NCI-H446 (cell line): ENCODE measurements at places on chromosomes 5 and 9.

- peak; percentile 49 for DNase-seq
These were observed 30.6 kb downstream of the CPLX2 start for GRCh38 chr5:175902026-175902425.

- DNase-seq = peak; percentile 1
These were observed 21.3 kb downstream of the TRMO start for GRCh38 chr9:97900738-97901565.

- no peak for DNase-seq
These were observed 43.3 kb downstream of the CREBRF start for GRCh38 chr5:173099461-173099860.

DNA sequence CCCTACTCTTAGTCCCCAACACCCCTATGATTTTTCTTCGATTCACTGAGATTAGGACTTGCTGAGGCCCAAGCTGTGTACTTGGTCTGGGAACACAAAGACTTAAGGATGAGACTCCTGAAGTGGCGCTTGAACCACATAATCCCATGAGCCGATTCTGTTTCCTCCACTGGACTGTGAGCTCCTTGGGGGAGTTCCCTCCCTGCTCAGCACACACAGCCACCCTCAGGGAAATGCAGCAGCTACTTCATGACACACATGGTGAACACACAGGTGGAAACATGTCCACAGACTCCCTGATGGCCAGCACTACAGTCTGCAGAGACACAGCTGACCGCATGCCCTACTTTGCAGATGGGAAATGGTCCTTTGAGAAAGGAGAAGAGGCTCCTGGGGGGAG lies 101.1 kb downstream of the C5orf15 start:
- no peak for DNase-seq

GRCh38 chr9:109050444-109050843 lies 37.1 kb upstream of the CTNNAL1 start:
- no peak for DNase-seq

GRCh38 chr9:120857481-120857880 lies 14.8 kb upstream of the PSMD5 start:
- no peak for DNase-seq

GRCh38 chr9:114276908-114277821 lies 45.7 kb upstream of the ORM1 start:
- no peak for DNase-seq

DNA sequence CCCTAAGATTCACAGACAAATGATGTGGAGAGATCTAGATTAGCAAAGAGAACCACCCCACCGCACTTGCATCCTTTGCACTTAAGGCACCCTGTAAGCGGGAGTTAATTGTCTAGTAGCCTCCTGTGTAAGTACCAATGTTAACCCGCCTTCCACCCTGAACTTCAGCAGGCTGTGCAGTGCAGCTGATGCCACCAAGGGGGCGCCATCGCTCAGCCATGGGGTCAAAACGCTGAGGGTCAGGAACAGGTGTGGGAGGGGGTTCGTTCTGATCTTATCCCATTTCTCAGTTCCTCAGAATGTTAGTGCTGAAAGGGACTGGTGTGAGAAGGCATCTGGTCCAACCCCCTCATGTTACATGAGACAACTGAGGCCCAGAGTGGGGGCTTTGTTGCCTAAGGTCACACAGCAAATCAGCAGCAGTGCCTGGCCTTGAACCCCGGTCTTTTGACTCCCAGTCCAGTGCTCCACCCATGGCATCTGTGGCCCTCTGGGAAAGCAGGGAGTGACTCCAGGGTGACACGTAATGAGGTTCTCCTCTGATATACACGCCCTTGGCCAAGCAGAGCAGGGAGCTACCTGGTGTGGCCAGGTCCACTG lies 57.3 kb downstream of the CYFIP2 start:
- DNase-seq = no peak

DNA sequence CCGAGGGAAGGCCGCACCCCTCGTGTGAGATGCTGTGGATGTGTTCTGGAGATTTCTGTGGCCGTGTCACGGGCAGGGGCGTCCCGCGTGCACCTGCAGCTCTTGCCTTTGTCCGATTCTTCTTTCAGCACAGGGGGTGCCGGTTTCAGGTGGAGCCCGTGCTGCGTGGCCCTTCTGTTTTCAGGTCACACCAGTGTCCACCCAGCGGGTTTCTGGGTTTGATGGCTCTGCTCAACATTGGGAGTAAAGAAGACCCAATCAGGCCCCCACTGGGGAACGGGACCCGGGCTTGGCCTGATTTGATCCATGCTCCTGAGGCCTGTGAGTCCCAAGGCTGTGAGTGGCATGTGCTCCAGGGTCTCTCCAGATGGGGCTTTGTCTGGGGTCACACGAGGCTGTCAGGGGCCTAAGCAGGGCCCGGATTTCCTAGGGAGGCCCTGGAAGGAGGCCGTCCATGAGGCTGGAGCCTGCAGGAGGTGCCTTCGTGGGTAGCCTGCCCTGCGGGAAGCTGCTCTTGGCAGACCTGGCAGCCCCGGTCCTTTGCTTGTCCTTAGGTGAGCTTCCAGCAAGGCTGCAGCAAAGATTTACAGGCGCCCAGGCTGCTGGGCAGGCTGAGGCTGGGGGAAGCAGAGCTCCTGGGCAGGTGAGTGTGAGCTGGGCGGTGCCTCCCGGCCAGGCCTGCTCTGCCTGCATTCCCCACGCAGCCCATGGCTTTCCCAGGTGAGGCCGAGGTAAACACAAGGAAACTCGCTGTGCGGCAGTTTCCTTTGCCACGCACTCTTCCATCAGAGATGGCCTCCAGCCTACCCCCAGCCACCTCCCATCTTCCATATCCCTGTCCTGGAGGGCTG lies 12.8 kb downstream of the MRPL36 start:
- no peak for DNase-seq

- no peak for DNase-seq
These were observed 40.5 kb upstream of the TMC1 start for GRCh38 chr9:72480921-72481320.

- no peak for DNase-seq
These were observed 161.5 kb upstream of the DMAC1 start for GRCh38 chr9:7961076-7961475.

- no peak for DNase-seq
These were observed 47.0 kb upstream of the SELENOP start for GRCh38 chr5:42858687-42859086.

DNA sequence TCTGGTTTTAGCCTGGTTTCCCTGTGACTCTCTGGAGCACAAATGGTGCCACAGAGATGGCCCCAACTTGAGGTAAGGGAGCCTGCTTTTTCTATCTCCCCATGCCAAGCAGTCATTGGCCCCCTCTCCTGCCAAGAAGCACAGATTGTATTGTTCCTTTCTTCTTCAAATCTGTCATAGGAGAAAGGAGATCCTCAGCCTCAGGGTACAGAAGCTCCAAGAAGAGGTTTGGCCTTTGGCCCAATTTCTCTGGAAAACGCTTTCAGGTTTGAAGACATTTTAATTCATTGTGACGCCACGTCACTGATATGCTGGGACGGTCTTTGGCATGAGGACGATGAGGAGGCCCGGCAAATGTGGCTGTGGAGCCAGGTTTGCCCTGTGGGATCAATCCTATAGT lies 29.2 kb upstream of the PANK3 start:
- no peak for DNase-seq

- DNase-seq = no peak
These were observed 111.0 kb upstream of the VCAN start for GRCh38 chr5:83360573-83360972.
